ENCODE measurements at places on chromosomes 2 and 18.

- DNase-seq, result no peak
Observed at GRCh38 chr2:100791294-100791935, 28.5 kb upstream of the NPAS2 start.

- no peak for DNase-seq
Observed at GRCh38 chr2:10276481-10277292, 26.0 kb upstream of the HPCAL1 start.

DNA sequence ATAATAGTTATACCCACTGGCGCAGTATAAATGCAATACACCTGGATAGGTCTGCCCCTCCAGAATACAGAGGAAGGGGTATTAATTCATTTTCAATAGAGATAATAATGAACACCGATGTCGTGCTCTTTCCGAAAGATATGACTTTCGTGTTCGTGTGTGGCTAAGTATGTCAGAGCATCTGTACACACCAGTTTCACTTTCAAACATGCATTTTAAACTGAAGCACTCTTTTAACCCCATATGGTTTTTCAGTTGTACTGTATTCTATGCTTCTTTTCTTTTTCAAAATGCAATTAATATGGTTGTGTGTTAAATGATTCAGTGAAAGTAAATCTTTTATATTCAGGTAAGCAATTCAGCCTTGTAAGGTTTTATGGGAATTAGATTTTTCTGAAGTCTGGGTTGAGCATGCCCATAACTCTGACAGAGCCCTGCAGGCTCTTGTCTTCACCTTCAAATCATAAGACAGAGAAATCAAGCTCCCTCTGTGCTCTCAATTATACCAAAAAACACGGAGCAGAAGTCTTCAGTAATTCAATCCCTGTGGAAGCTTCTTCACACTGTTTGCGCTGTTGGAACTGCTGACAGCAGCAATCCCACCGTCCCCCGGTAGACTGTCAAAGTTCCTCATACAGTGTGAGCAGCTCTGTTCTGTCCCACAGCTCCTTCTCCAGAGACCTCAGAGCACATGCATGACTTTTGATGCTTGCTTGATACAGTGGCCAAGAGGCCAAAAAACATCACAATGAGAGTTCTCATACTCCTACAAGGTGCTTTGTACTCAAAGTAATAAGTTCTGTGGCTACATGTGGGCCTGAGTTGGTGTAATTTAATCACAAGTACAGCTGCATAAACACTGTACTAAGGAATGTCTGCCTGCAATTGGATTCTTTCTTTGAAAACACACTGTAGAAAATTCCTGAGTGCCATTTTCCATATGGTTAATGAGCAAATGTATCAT, 186.8 kb downstream of the ZNF521 start:
- no peak for DNase-seq

GRCh38 chr2:111694700-111695101, 189.3 kb downstream of the ANAPC1 start:
- DNase-seq, result no peak

DNA sequence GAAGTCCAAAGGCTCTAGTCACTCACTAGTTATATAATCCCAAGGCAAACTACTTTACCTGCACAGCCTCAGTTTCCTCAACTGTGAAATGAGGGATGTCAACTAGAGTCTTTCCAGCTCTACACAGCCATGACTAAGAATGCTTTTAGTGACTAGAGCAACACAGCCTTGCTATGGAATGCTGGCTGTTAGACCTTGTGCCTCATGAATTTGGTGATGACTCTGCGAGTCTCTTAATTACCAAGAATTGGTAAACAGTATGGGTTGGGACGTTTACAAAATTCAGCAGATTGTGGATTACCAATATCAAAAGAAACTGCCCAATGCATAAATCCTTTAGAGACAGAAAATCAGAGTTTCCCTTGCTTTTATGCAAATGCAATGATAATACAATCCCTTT, 163.7 kb downstream of the ASXL3 start:
- DNase-seq, result no peak

GRCh38 chr2:158533009-158533408, 76.3 kb downstream of the PKP4 start:
- no peak for DNase-seq

DNA sequence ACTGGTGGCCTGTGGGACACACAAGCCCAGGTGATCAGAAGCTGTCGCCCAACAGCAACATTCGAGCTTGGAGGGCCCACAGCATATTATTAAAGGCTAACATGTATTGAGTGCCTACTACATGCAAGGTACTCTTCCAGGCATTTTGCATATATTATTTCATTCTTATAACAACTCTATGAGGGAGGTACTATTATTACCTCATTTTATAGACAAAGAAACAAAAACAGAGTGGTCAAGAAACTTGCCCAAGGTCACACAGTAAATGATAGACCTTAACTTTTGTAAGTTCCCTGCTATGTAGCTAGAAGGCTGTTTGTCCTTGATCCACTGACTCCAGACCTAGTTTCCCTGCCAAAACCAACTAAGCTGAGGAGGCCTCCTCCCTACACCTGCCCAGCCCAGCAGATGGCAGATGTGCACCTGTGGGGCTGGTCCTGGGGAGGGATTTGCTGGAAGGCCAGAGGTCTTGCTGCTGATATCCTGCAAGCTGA, 35.7 kb downstream of the KANSL3 start:
- DNase-seq, result no peak

GRCh38 chr18:45749918-45750689, 26.1 kb downstream of the SLC14A1 start:
- no peak for DNase-seq

DNA sequence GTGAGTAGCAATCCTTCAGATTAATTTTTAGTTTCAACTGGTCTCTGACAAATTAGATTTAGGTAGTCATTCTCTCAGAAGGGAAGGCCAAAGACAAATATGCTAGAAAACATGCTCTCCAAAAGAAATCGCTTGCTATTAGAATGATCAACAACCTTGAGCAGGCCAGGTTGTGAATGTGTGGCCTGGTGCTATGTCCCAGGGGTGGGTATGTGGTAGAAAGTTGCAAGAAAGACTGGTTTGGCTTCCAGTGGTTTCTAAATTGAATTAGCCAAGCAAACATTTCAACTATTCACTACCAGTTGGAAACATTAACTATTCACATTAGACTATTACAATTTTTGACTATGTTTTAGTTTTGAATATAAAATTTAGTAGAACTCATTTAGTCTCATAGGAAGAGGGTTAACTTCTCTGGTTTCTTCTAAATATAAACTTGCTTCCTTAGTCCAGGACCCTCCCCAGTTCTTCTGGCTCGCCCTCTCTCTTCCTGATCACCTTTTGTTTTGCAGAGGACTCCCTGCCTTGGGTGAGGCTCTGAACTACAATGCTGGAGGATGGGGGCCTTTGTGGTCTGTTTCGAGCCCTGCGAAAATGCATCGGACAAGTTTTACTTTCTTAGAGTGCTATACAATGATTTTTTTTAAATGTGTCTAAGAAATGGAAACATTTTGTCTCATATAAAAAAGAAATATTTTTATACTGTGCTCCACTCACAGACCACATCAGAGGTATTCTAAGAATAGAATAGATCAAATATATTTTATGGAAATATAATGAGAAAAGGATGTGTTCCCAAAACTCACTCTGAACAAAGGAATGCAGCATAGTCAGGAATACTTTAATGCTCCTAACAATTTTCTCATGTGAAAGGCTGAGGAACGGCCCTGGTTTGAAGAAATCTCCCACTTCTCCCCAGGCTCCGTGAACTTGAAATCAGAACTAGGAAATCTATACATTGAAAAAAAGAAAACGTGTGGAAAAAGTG, 375.0 kb upstream of the ZEB2 start:
- no peak for DNase-seq

GRCh38 chr18:45359275-45360009, 255.8 kb upstream of the SLC14A2 start:
- DNase-seq, result no peak

DNA sequence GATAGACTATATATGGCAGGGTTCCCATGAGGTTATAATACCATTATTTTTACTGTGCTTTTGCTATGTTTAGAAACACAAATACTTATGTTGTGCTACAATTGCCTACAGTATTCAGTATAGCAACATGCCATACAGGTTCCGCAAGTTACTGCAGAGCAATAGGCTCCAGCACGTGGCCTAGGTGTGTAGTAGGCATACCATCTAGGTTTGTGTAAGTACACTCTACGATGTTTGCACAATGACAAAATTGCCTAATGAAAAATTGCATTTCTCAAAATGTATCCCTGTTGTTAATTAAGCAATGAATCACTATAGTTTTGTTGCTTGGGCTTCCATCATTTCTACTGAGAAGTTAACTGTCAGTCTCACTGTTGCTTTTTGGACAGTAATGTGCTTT, 9.8 kb downstream of the CD302 start:
- no peak for DNase-seq

GRCh38 chr18:67455890-67456501, 60.5 kb downstream of the DSEL start:
- DNase-seq, result no peak

DNA sequence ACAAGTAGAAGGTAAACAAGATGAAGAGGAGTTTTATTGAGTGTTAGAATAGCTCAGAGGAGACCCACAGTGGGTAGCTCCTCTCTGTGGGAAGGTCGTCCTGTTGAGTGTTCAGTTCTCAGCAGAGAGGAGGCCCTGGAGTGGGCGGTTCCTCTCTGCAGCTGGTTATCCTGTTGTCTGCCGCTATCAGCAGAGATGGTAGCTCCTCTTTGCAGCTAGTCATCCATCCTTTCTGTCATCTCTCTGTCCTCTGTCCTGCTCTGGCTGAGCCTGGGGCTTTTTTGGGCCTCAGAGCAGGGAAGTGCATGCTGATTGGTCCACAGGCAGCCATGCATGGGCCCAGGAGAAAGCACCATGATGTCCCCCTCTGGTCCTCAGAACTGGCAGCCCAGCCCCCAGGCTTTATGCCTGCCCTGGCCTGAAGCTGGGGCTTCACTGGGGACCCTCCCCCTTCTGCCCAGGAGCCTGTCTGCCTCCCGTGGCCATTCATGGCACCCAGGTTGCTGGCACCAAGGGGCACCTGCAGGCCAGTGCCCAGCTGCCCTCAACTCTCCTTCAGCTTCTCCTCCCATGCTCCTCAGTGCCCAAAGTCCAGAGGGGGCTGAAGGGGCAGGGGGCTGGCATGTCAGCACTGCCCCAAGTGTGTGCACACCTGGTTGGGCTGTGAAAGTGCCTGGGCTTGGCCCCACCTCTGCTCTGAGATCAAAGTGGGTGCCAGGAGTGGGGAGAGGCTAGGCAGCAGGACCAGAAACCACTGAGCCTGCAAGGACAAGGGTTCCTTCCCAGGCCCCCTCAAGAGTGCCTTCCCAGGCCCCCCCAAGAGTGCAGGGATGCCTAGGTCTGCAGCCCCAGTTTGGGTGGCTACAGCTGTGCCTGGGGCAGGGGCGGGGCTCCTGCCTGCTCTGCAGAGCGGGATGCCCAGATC, 98.7 kb downstream of the TWIST2 start:
- DNase-seq, result peak; percentile 7

GRCh38 chr2:127486247-127487058, 39.8 kb downstream of the IWS1 start:
- DNase-seq, result no peak

Measured in central memory CD8-positive, alpha-beta T cell (primary cell).